ENCODE measurements at places on chromosomes 6 and 20.

GRCh38 chr6:74597266-74597665, 608.6 kb downstream of the COL12A1 start:
- no peak for ATAC-seq

DNA sequence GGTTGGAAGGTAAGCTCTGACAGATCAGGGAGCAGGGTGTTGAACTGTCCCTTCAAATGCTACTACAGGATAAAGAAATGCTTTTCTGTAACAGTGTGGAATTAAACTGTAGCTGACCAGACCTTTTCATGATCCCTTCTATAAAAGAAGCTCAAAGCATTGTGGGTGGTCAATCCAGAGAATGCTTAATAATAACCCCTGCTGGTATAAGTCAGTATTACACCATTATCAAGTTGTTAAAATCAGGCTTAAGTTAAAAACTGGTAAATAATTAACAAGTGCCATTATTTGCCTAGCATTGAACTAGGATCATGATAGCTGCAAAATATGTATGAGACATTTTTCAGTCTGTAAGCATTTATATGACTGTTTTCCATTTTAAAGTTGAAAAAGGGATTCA, 468.9 kb downstream of the PKHD1 start:
- ATAC-seq, result no peak

- ATAC-seq, result no peak
These were observed 3.5 kb downstream of the SERPINB9 start for GRCh38 chr6:2899596-2899995.

DNA sequence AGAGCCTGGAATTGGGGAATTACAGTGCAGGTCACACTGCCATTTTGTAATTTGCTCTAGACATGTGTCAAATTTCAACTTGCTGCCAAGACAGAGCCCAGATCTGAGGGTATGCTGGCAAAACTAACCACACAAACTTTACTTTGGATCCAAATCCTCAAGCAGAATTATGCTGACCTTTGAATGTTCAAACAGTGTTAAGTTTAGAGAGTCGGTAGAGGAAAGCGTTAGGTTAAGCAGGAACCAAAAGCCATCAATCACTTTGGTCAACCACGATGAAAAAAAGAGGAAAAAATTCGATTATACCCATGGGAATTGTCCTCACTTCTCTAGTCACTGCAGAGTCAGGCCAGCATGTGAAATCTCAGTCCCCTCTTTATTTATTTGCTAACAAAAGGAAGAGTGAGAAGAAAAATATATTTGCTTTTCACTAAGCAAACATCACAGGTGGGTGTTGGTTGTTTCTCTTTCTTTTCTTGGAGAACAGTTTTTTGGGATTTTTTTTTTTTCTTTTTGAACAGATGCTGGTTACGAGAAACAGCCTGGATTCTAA, 105.1 kb upstream of the ADGRF1 start:
- no peak for ATAC-seq

- ATAC-seq, result peak; percentile 61
These were observed 351.9 kb upstream of the PRND start for GRCh38 chr20:4369798-4370124.

- no peak for ATAC-seq
These were observed 51.2 kb upstream of the PRND start for GRCh38 chr20:4670469-4670868.

GRCh38 chr6:154579046-154579445, 68.6 kb upstream of the CNKSR3 start:
- no peak for ATAC-seq

- ATAC-seq, result no peak
These were observed 223.7 kb upstream of the CCN2 start for GRCh38 chr6:132174919-132175318.

- ATAC-seq, result no peak
These were observed 104.3 kb downstream of the SLC23A2 start for GRCh38 chr20:4896971-4897497.
